SHP77 treated with DMSO at 0.1 percent for 48 hours (cell line): ENCODE measurements at places on chromosomes 5 and 9.

DNA sequence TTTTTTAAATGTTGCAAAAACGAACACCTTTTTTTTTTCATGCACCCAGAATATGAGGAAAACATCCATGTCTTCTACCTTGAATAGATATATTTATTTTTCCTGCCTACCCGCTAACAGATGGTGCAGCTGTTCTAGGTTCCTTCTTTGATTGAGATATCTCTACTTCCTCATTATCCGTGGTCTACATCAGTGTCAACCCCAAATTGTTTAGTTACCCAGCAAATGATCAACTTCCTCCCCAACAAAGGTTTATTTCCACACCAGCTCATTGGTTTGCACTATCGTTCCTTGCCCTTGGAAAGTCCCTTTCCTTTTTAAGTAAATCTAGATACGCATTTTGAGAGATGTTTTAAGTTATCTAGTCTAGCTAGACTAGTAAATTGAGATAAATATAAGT is 166.4 kb downstream of the PRR16 start:
- no peak for DNase-seq

DNA sequence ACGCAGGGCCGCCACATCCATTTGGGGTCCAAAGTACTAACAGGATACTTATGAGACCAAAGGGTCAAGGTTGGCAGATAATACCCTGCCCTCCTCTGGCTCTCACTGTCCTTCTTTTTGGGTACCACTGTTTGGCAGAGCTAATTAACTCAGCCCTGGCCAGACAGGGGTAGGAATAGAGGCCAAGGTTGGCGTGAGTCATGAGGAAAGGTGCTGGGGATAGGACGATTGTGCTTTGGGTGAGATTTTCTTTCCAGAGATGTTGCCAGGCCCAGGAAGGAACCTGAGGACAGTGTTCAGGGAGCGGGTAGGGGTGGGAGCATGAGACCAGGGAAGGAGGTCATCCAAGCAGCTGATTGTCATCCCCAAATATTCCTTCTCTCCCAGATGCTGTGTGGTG is 191.8 kb upstream of the PANK3 start:
- no peak for DNase-seq

DNA sequence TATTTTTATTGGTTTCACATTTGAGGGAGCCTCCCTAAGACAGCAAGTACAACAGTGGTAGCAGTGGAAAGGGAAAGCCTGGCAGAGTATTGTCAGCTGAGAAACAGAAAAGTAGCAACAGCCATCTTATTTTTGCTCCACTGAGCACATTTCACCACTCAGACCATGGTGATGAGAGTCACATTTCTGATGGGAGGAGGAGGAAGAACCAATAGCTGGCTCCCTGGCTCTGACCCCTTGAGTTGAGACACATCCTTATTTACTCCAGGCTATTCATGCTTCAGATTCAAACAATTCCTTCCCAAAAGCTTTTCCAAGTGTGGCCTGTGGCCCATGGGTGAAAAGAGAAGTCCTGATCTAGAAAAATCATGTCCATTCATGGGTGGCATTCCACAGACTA is 236.3 kb downstream of the ARHGAP26 start:
- DNase-seq = no peak

- DNase-seq = no peak
These were observed 6.8 kb upstream of the ANKRD31 start for GRCh38 chr5:75243510-75243909.

DNA sequence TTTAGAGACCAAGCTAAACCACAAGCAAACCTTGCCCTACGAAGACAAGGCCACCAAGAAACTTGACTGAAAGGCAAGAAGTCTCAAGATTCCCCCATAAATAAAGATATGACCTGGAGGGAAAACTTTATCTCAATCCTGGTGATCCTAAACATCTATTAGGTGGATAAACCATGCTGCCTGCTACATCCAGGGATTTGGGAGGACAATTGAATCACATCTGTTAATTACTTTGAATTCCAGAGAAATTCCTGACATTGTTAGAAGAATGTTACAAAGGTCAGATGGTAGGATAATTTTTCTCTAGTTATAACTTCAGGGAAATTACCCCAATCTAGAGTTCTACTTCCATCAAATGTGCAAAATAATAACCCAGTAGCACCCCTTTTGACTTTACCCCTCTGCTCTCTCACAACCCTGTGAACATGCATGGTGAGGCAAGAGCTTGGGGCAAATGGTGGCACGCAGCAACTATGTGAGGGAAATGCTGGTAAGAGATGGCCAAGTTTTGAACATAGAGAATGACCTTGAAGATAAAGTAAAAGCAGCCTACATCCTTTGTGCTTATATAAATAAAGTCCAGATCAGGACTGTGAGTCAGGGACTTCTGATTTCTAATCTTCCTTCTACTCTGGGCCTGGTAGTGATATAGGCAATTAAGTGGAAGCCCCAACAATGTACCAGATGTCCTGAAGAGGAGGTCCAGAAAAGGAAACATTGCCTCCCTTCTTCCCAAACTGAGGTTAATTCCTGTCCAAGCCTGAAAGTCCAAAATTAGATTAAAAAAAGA is 57.1 kb upstream of the PTGER4 start:
- no peak for DNase-seq

DNA sequence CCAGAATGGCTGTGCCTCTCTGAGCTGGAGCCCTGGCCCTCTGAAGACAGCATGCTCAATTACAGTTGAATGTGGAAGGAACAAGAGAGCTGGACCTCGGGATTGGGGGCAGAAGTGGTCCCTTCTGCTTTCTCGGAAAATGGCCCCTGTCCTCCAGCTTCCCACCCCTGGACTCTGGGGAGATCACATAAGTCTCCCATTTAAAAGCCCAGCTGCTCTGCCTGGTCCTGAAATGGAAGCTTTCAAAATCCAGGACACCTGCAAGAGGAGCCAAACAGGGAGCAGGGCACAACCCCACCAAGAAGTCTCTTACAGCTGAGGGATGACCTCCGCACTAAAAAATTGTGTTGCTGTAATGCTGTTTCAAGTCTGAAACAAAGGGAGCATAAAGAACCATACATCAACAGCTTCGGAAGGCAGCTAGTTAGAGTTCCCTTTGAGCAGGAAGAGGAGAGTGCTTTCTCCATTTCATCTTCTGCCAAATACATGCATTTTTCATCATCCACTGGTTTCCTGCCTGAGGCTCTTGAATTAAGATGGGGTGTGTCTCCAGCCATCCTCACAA is 48.2 kb downstream of the TGFBI start:
- no peak for DNase-seq

GRCh38 chr5:88979244-88979643 is 96.3 kb upstream of the MEF2C start:
- no peak for DNase-seq

DNA sequence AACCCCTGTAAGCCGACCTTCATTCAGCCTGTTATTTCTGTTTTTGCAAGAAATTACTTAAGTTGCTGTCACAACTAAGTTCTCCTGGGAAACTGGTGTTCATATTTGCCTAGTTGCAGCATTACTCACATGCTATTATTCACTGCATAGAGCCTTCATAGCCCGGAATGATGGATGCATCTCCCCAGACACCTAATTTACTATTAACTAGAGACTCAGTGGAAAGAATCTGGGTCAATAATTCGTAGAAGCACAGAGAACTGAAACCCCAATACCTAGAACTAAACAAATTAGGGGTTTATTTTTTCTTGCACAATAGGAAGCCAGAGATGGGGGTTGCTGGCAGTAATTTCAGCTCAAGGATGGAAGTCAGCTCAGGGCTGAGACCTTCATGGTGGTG is 45.7 kb upstream of the FAM170A start:
- no peak for DNase-seq

GRCh38 chr9:136923881-136924280 is 20.7 kb downstream of the FBXW5 start:
- DNase-seq = no peak

- no peak for DNase-seq
These were observed 3.8 kb downstream of the BARHL1 start for GRCh38 chr9:132585954-132586829.

GRCh38 chr5:115333164-115333563 is 36.7 kb upstream of the CCDC112 start:
- no peak for DNase-seq

DNA sequence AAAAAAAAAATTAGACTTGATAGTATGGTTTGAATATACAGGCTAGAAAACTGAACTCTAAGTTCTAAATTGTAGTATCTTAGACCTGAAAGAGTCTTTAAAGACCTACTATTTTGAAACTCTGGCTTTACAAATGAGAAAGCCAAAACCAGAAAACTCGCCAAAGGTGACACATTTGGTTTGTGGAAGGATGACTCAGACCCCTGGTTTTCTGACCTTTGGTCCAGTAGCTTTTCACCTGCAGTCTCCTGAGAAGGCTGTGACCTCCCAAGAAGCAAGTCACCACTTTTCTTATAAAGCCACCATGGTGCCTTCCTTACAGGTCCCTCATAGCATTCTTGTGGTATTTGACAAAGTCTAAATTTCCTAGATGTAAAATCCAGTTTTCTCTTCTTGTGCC is 102.1 kb upstream of the CEP78 start:
- DNase-seq = no peak

- DNase-seq = no peak
These were observed 13.9 kb downstream of the CDH10 start for GRCh38 chr5:24630918-24631317.

DNA sequence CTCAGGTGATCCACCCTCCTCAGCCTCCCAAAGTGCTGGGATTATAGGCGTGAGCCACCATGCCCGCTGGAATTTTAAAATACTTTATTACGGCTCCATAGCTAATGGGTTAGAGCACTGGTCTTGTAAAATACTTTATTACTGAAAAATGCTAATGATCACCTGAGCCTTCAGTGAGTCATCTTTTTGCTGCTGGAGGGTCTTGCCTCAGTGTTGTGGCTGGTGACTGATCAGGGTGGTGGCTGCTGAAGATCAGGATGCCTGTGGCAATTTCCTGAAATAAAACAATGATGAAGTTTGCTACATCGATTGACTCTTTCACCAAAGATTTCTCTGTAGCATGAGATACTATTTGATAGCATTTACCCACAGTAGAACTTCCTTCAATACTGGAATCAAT is 26.0 kb upstream of the GNE start:
- DNase-seq = no peak

DNA sequence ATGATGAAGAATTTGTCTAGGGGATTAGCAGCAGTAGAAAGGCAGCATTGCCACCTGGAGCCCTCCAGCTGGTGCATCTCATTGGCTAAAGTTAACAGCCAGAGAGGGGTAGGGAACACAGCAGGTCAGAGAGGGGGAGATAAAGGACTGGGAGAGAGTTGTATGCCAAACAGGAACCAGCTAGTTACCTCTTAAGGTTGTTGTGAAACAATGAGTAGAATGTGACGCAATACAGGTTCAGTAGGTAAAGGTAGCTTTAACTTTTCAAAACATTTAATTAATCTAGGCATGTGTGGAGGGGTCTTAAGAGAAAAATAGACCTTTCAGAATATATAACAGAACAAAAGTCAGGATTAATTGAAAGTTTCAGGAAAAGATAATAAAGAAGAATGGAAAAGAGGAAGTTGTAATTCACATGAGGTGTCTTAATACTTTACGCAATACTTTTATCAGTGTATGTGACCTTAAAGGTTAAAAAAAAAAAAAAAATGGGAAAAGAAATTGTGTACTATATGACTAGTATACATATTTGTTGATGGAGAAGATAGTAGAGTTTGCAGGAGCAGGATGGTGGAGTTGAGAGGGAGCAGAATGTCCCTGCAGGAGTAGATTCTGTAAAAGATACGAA is 14.3 kb downstream of the FBXO38 start:
- DNase-seq = no peak
